ENCODE measurements at places on chromosomes 3 and 15. TPM values are rescaled to one million over a fixed set of nuclear protein-coding genes. Genes with fewer than 3 reads are reported as not detected.

The ZIC1 gene
- total RNA-seq: not detected

The SCG5 gene
- total RNA-seq: 1.7 TPM

The WWTR1 gene
- 46.9 TPM for total RNA-seq

The ALDH1A3 gene
- total RNA-seq: 248 TPM

The GOLGA8T gene
- total RNA-seq: not detected

The B3GNT5 gene
- 25.3 TPM for total RNA-seq

The FBXW12 gene
- total RNA-seq: not detected

The CHRM5 gene
- not detected for total RNA-seq

The CAPN7 gene
- 27.7 TPM for total RNA-seq

The FOXB1 gene
- not detected for total RNA-seq
